Stimulated activated CD4-positive, alpha-beta T cell treated with anti-CD3 and anti-CD28 coated beads, TNF-alpha, amount 100 ng/mL, for 4 hours (primary cell): ENCODE measurements at places on chromosomes 12 and 14.

- DNase-seq = no peak
Observed at GRCh38 chr12:55842681-55843429, at the start of gene MMP19. TSS of gene MMP19 (minus strand) at chr12:55842936. CDS start at chr12:55842830, 106 bp downstream.

DNA sequence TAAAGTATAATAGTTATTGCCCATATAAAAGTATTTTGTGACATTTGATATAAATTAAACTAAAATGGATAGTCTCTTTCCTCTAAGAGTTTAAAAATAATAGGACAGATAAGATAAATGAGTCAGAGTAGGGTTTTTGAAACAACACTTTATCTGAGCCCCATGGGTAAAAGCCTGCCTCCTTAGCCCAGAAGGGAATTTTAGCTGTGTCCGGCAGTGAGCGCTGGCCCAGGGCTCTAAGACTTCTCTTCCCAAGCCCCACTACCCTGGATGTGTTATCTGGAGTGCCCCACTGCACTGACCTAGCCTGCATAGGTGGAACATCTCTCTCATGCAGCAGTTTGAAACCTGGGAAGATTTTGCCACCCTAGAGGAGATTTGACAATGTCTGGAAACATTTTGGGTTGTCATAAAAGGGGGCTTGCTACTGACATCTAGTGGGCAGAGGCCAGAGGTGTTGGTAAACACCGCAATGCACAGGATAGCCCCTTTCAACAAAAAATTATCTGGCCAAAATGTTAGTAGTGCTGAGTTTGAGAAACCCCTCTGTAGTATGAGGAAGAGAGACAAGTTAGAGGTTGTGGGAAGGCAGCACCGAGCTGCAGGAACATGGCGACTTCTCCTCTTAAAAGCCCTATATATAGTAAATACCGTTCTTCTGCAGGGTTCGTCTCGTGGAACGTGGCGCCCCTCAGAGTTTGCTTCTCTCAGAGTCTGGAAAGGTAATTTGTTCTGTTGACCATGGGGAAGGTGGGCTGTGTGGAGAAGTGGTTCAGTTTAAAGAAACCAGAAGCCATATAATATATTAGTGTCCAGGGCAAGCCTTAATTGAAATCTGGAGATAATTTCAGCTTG, 29.3 kb upstream of the ATF1 start:
- DNase-seq = no peak

GRCh38 chr12:124004233-124004875, 31.3 kb downstream of the ZNF664 start:
- DNase-seq = no peak

DNA sequence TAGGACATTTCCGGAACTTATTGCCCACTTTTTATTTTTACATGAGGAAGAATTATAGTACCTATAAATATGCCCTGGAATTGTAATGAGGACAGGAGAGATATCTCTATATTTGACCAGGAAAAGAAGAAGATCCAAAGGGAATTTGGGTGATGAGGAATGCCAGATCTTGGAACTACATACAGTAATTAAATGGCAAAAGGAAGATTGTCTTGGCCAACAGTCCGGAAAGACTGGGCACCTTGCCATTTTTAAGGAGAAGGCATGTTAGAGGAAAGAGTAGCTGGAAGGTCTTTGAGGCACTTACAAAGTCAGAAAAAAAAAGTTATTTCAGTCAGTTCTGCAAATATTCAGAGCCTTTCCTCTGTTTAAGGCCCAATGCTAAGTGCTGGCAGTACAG, 616.4 kb downstream of the MED13L start:
- no peak for DNase-seq

GRCh38 chr12:67599691-67600090, 48.9 kb upstream of the DYRK2 start:
- no peak for DNase-seq

DNA sequence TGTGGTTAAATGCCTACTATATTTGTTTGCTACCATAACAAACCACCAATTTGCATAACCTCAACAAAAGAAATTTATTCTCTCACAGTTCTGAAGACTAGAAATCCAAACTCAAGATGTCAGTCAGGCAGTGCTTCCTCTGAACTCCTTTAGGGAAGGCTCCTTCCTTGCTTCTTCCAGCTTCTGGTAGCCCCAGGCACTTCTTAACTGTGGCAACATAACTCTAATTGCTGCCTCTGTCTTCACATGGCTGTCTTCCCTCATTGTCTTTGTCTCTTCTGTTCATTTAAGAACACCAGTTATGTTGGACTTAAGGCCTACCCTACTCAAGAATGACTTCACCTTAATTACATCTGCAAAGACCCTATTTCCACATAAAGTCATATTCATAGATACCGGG, 206.9 kb downstream of the SYT1 start:
- DNase-seq = no peak

DNA sequence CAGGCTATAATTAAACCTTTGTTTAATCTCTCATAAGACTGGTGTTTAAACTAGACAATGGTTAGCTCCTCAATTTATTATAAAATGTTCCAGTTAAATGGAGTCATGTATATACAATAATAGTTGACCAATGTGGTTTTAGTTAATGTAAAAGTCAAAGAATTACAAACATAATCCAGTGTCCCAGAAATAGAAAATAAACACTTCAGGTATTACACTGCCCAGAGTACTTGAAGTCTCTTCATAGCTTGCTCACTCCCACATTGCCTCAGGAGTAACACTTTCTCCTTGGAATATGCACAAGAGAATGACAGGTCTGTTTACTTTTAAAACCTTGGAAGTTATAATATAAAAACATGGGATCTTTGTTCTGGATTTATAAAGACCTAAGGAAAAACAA, 60.5 kb downstream of the SLC38A1 start:
- no peak for DNase-seq

DNA sequence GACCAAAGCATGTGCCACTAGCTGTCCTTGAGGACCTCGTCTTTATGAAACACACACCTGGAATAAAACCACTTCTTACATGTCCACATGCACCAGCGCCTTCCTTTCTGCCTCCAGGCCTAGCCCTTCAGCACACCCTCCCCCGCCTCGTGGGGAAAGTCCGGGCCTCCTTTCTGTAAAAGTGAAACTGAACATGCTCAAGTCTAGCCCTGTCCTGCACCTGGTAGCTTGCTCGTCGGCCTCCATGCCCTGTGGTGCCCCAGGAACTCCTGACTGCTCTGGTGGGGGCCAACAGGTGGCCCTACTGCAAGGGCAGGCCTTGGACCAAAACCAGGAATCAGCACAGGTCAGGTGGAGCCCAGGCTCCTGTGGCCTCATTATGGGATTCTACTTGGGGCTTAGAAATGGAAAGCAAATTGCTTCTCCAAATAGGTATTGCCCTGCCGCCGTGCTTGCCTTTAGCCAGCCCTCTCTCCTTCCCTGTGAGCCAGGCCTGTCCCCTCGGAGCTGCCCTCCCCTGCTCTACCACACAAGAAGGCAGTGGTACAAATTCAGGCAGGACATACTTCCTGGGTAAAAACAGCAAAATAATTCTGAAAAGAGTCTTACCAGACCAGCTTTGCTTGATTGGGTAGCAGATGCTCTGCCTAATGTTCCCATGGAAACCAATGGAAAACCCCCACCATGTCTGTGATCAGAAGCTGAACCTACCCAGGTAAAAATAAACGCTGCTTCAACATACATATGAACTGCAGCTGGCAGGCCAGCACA, 43.5 kb downstream of the ERH start:
- peak; percentile 52 for DNase-seq

- DNase-seq = no peak
Observed at GRCh38 chr14:103679351-103679750, 35.9 kb downstream of the XRCC3 start.

DNA sequence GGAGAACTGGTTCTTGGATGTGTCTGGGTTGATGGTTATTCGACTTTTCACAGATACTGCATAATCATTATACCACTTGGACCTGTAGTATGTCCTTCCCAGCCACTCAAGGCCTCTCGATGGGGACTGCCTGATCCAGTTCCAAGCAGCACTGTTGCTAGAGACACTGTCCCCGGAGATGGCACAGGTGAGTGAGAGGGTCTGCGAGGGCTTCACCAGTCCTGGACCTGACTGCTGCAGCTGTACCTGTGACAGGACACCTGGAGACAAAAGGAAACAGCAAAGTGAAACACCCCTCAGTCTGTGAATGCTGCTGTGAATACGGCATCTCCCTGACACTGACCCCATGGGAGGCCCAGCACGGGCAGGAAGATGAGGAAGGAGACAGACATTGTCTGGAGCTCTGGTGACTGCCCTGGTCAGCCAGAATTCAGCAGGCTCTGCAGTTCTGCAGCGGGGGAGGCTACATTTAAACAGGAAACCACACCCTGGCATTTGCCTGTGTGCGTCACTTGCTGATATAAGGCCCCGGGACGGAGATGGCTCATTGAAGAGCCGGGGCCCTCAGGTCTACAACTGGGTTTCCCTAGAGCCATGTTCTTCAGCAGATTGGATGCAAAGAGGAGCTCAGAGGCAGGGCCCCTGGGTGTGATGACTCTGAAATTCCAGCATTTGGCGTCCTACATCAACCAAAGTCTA, 413.6 kb downstream of the TMEM121 start:
- no peak for DNase-seq

- no peak for DNase-seq
Observed at GRCh38 chr12:31629756-31630732, 29.4 kb upstream of the ETFBKMT start.

DNA sequence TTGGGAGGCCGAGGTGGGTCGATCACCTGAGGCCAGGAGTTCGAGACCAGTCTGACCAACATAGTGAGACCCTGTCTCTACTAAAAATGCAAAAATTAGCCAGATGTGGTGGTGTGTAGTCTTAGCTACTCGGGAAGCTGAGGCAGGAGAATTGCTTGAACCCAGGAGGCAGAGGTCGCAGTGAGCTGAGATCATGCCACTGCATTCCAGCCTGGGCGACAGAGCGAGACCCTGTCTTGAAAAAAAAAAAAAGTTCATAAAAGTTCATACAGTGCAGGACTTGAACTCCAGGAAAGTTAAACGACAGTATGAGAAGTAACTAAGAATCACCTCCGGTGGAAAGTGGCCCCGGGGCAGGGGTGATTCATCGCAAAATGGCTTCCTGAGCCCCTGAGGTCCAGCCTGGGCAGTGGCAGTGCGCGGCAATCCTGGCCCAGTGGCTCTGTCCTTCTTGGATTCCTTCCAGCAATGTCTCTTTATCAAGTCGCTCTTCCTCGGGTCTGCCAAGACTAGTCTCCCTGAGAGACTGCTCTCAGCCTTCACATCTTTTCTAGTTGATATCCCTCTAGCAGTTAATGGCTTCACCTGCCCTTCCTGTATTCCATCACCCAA, 16.7 kb upstream of the MAP1LC3B2 start:
- no peak for DNase-seq

- no peak for DNase-seq
Observed at GRCh38 chr12:78398750-78399149, 465.8 kb upstream of the SYT1 start.

GRCh38 chr12:75322464-75322863, 7.7 kb downstream of the CAPS2 start:
- DNase-seq = no peak

- no peak for DNase-seq
Observed at GRCh38 chr12:52975204-52975603, 26.3 kb downstream of the KRT18 start.

DNA sequence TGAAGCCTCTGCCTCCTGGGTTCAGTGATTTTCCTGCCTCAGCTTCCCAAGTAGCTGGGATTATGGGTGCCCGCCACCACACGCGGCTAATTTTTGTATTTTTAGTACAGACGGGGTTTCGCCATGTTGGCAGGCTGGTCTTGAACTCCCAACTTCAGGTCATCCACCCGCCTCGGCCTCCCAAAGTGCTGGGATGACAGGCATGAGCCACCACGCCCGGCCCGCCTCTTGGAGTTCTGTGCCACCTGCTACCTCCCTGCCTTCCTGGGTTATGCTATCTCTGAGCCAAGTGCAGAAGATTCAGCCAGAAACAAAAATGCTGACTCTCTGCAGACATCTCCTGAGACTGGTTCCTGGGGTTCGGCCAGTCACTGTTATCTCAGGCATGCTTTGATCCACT, 13.2 kb downstream of the CABP1 start:
- no peak for DNase-seq

DNA sequence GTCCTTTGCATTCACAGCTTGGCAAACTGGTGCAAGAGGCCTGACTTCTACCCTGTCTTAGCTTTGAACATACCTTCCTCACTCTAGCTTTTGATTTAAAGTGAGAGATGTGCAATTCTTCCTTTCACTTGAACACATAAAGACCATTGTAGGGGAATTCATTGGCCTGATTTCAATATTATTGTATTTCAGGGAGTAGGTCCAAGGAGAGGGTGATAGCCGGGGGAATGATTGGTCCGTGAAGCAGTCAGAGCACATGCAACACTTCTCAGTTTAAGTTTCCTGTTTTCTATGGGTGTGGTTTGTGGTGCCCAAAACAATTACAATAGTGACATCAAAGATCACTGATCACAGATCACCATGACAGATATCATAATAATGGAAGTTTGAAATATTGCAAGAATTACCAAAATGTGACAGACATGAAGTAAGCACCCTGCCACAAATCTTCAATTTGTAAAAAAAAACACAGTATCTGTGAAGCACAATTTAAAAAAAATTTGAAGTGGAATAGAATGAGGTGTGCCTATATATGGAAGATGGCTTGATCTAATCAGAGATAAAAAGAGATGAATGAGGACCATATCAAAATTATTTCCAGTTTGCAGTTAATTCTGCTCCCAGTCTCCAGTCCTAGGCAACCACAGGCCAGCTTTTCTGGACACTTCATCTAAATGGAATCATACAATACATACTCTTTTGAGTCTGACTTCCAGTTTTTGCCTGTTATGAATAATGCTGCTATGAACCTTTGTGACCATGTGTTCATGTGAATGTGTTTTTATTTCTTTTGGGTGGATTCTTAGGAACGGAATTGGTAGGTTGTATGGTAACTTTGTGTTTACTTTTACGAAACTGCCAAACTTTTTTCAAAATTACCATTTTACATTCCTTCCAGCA, 23.2 kb downstream of the BORCS5 start:
- no peak for DNase-seq

- DNase-seq = no peak
Observed at GRCh38 chr12:47775100-47775911, 2.3 kb downstream of the SLC48A1 start.

- no peak for DNase-seq
Observed at GRCh38 chr14:34147461-34147860, 196.6 kb upstream of the EGLN3 start.

DNA sequence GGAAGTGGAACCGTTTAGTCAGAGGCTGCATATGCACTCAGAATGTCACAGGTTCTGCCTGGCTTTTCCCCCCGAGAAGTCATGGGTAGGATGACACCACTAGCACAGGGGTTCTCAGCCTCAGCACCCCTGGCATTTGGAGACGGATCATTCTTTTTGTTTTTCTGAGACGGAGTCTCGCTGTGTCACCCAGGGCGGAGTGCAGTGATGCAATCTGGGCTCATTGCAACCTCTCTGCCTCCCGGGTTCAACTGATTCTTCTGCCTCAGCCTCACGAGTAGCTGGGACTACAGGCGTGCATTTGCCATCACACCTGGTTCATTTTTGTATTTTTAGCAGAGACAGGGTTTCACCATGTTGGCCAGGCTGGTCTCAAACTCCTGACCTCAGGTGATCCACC, 28.1 kb downstream of the BCL7A start:
- no peak for DNase-seq

- no peak for DNase-seq
Observed at GRCh38 chr14:68787092-68787992, 5.5 kb downstream of the ZFP36L1 start.
